ENCODE measurements at places on chromosomes 6 and 20.

DNA sequence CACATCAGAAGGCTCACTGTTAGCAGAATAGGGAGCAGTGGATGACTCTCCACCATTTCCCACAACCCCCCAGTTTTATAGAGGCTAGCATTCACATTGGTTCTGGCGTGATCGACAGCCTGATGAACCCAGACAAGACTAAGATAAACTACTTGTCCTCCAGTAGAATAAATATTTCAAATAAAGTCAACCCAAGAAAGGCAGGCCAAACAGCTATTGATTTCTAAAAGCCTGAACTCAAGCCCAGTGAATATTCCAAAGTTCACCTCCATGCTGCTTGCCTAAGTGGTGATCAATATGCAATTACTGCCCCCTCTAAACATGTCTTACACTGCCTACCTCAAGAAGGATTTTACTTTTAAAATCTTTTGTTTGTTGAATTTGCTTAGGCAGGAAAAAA, 104.5 kb downstream of the CTNNBL1 start:
- no peak for DNase-seq

DNA sequence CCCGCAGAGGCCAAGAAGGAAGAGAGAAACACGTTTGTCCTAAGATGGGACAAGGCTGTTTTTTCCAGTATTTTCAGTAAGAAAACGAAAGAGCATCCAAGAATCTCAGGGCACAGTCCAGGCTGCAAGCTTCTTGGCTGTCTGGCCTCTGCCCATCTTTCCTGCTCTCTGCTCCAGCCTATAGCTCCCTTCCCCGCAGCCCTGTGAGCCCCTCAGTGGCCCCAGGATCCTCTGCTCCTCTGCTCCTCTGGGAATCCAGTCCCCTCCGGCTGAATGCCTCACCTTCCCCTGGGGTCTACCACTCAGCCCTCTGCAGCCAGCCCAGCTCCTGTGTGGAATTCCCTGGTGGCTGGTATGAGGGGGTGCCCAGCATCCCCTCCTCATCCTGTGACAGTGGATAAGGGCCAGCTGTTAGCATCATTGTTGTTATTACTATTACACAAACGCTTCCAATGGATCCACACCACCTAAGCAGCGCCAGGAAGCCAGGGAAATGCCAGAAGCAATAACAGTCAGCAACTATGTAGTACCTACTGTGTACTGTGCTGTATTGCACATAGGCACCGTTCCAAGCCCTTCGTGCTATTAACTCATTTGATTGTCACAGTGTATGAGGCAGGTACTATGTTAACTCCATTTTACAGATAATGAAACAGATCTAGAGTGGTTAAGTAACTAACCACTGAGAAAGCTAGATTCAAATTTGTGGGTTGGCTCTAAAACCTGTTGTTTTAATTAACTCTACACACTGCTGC, 60.3 kb upstream of the PTPN1 start:
- DNase-seq = no peak

- no peak for DNase-seq
Observed at GRCh38 chr20:40683221-40683893, 5.7 kb downstream of the MAFB start.

- peak; percentile 31 for DNase-seq
Observed at GRCh38 chr6:56246881-56247653, at the start of gene COL21A1. Gene COL21A1 (minus strand): TSS chr6:56247580. CDS start chr6:56182618, 64,962 bp downstream.

Data from Ammon's horn (tissue), 1 donor.